ENCODE measurements at places on chromosomes 13 and 19. TPM values are rescaled to one million over a fixed set of nuclear protein-coding genes. Genes with fewer than 3 reads are reported as not detected.

GRCh38 chr19:1768248-1768647, 14.9 kb downstream of the ONECUT3 start:
- no peak for DNase-seq

DNA sequence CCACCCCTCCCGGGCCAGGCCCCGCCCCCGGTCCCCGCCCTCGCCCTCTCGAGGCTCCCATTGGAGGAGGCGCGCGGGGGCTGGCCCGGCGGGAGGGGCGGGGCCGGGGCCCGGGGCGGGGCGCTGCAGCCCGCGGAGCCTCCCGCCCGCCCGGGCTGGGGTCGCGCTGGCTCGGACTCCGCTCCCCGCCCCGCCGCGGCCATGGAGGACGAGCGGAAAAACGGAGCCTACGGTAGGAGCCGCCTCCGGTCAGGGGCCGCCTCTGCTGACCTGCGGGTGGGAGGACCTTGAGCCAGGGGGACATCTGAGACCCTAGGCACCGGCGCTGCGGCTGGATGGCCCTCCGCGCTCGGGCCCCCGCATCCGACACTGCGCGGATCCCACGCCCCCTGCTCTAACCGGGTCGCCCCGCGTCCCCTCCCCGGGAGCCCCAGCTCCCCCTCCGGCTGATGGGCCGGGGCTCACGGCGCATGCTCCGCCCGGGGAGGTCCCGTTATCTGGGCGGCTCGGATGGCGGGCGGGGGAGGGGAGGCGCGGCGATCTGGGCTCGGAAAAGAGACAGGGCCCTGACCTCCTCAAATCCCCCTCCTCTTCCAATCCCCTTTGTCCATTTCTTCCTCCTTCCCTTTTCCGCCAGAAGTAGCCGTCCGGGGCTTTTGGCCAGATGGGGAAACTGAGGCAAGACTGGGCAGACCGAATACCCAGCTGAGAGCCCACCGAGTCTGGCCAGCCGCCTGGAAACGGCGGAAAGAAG, 15.4 kb upstream of the AP1M2 start:
- peak; percentile 97 for DNase-seq

DNA sequence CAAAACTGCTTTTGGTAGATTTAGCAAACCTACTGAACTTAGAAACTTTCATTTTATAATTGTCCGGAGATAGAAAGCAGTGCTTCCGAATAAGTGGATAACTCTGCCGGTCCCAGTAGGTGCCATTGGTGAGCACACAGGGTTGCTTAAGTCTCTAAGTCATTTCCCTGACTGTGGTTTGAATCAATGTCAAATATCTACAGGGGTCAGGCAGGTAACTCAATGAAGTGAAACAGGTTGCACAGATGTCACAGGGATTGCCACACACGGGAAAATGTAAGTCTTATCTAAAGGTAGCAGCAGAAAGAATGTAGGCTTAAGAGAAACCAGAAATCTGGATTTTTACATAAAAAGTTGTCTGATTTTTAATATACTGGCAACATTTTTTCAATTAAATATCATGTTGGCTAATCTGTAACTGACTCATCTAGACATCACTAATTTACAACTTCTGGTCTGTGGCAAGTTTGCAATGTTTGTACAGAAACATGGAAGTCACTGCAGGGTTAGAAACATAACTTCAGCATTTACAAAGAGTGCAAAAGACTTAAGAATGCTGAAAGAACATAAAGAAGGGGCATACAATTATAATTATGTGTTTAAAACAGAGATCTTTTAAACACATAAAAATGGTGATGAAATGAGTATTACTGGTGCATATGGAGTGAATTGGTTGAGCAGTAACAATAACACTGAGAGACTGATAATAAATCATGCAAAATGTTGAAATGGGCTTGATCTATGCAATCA, 14.3 kb upstream of the LRRC63 start:
- DNase-seq: no peak

DNA sequence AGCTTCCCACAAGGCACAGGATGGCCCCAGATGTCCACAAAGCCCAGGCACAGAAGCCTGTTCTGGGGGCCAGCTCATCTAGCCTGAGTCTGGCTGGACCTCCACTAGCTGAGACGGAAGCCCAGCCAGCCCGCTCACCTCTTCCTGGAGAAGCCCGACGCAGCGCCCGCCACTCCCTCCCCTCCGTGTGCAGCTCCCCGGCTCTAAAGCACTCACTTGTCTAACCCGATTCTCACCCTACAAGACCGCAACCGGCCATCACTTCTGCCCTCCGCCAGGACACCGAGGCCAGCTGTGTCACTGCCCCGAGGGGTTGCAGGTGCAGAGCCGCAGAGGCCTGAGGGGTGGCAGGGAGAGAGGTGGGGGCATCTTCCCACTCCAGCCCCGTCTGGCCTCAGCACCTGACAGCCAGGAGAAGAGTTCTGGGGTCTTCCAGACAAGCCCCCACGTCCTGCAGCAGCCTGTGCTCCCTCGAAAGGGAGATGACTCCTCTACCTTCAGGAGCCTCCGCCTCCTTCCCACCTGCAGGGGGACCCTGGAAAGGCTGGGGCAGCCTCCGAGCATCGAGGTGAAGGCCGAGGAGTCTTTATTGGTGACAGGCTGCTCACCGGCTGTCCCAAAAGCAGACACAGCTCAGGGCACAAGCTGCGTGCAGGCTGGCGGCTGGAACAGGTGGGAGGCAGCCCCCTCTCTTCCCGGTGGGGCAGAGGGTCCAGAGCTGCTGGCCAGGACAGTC, 5.9 kb upstream of the DIRAS1 start:
- no peak for DNase-seq

- DNase-seq: no peak
These were observed 322.9 kb downstream of the GPC6 start for GRCh38 chr13:93549326-93550005.

DNA sequence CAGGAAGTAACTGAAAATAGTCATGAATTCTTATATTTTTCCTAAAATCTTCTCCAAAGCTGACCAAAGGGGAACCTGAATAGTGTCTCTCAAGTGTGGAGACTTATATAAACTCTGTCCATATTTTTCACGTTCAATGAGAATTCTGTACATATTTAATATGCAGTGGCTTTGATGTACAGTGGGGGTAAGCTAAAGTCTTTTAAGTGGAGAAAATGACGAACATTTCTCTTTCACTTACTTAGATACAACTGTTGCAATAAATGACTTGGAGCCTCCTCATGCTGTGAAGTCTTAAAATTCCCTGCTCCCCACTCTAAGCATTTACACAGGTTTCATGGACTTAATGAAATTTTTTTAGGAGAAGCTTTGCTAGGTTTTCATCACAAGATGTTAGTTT, 1196.7 kb downstream of the EFNB2 start:
- DNase-seq: no peak

- DNase-seq: no peak
These were observed 75.3 kb downstream of the SERP2 start for GRCh38 chr13:44448875-44449274.

GRCh38 chr13:37074703-37075102, 15.2 kb upstream of the SUPT20H start:
- DNase-seq: no peak

- DNase-seq: no peak
These were observed 386.3 kb downstream of the KCTD12 start for GRCh38 chr13:76499891-76500290.

DNA sequence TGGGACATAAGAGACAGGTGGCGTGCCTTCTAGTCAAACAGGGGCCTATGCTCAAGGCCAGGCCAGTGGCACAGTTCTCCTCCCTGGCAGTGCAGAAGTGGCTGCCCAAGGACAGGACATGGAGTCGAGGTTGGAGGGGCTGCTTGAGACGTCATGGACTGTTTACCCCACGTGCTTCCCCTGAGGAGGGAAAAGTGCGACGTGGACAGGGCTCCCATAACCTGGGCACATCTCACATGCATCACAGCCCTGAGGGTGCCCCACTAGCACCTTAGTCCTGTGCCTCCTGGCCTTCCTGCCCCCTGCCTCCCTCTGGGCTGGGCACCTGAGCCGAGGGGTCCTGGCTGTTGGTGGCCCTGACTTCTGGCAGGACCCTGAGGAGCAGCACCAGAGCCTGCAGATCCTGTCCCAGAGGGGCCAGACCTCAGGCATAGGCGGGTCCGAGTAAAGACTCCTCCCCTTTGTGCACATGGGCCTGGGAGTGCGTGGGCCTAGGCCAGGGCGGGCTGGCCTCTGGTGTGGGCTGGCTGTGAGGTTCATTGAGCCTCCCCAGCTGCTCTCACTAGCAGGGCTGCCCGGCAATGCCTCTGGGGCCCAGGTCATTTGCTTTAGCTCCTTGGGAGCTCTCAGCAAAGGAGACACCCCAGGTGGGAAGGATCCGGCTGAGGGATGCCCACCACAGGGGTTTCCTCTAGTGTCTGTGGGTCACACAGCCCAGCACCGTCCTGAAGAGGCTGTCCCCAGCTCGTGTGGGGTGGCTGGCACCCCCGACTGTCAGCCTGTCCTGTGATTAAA, 65.7 kb downstream of the CEBPG start:
- DNase-seq: no peak

DNA sequence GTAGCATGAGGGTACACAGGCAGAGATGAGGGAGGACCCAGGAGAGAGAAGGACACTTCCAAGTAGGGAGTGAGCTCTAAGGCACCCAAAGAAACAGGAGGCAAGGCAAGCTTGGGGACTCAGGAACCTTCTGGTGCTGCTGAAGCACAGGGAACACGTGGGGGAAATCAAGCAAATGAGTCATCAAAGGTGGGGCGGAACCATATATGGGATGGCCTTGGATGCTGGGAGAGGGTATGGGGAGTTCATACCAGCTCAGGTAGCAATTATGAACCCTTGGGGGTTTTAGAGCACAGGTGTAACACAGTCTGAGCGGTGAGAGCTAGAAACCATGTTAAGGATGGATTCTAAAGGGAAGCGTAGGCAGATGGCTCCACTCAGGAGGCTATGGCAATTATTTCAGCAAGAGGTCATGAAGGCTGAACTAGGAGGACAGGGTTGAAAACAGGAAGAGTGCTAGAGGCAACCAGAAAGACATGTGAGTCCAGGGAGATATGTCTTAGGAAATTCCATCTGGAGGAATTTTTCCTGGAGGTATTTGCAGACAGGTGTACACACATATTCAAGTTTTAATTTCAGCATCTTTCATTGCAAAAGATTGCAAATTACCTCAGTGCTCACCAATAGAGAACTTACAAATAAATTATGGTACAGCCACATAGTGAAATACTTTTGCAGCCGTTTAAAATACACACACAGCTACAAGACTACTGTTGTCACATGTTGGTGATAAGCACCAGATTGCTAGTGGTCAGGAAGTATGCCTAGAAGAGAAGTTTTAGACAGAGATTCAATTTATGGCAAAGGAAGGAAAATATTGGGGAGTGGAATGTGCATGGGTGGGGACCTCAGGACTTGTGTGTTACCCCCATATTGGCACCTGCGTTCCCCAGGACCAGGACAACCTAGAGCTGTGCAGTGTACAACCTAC, 77.0 kb downstream of the STARD13 start:
- DNase-seq: no peak

Gene SMAD9
- total RNA-seq: 1.4 TPM

Gene HS6ST3
- 1.5 TPM for total RNA-seq

Gene SERPINE3
- total RNA-seq: not detected

Gene DLEU7
- total RNA-seq: 0.49 TPM

Gene CEACAM8
- not detected for total RNA-seq

Gene SMIM44
- total RNA-seq: not detected

Gene CLPTM1
- 89.1 TPM for total RNA-seq

Data from lower leg skin (tissue), 4 donors.